ENCODE measurements at places on chromosomes 3 and 15. TPM values are rescaled to one million over a fixed set of nuclear protein-coding genes. Genes with fewer than 3 reads are reported as not detected.
A peak's percentile ranks its signal among the peaks of the same experiment; 100 is the strongest.

COL8A1 gene
- 10.5 TPM for total RNA-seq

TRAT1 gene
- not detected for total RNA-seq

GUCA1C gene
- not detected for total RNA-seq

GOLGA6A gene
- not detected for total RNA-seq

JAGN1 gene
- 73.0 TPM for total RNA-seq

EHHADH gene
- 6.4 TPM for total RNA-seq

GOLGA8R gene
- total RNA-seq: 2.9 TPM

TM4SF18 gene
- 0.82 TPM for total RNA-seq

PP2D1 gene
- total RNA-seq: not detected

GOLGA6L7 gene
- total RNA-seq: not detected

UROC1 gene
- not detected for total RNA-seq

DNA sequence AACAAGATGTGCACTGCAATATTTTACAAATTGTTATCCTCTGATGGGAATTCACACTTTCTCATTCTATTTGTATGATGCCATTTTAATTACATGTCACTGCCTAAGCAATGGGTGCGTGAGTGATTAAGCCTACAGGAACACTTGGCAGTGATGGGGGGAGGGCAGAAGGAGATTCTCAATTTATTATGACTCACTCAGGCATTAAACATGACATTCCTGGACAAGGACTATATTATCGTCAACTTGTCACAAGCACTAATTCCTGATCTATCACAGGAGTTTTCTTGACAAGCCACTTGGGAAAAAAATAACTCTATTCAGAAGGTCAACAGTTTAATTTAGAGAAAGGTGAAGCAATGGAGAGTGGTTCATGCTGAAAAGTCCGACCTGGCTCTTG lies 556.8 kb downstream of the NSUN3 start:
- no peak overlapping the region for H3K4me3 ChIP-seq
- H3K27ac ChIP-seq: no peak overlapping the region
- no peaks in the 10 kb centered on the region for H3K27me3 ChIP-seq
- DNase-seq: no peak
- no peaks in the 10 kb centered on the region for H3K4me1 ChIP-seq

- no peaks in the 10 kb centered on the region for H3K4me1 ChIP-seq
- H3K36me3 ChIP-seq: no peaks in the 10 kb centered on the region
Observed at GRCh38 chr3:129417326-129417725, 11.1 kb downstream of the EFCAB12 start.

DNA sequence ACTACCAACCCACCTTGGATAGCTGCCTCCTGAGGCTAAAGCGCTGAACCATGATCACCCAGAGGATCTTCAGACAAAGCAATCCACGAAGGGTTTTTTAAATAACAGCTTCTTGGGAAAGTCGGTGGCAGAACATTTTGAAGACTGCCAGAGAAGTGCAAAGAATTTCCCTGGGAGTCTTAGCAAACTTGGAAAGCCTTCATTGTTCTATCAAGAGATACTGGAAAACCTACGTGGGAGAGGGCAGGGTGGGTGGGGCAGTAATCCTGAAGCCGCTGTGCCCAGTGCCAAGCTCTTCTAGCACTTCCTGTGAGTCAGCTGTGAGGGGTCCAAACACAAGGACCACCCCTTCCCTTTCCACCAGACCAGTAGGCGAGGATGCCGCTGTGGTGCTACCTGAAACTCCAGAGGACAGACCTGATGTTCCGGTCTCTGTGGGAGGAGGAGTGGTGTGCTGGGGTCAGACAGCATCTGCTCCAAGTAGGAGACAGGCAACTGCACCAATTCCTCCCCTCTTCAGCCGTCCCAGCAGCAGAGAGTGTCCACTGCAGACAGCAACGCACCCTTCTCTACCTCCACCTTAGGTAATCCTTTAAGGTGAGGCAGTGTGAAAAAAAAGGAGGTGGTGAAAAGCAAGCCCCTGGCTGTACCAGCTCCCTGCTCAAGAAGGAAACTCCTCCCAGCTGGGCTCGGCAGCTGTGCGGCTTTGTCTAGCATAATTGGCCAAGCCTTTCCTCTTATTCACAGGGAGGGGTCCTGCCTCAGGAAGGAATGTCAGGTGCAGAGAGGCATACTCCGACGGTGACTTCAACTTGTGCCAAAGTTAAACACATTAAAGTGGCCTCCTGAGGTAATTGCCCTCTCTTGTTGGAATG lies 99.0 kb downstream of the TMCC1 start:
- no peak overlapping the region for H3K4me3 ChIP-seq
- DNase-seq: peak; percentile 61
- H3K27me3 ChIP-seq: no peaks in the 10 kb centered on the region
- H3K4me1 ChIP-seq: peaks cover 23% of the 10 kb centered on the region
- peak overlapping the region; percentile 47 for H3K27ac ChIP-seq

GRCh38 chr3:134068429-134068828 lies 38.7 kb upstream of the SLCO2A1 start:
- no peaks in the 10 kb centered on the region for H3K4me1 ChIP-seq
- H3K4me3 ChIP-seq: no peak overlapping the region
- H3K27me3 ChIP-seq: no peaks in the 10 kb centered on the region
- no peak for DNase-seq
- H3K27ac ChIP-seq: no peak overlapping the region
- H3K36me3 ChIP-seq: no peaks in the 10 kb centered on the region

DNA sequence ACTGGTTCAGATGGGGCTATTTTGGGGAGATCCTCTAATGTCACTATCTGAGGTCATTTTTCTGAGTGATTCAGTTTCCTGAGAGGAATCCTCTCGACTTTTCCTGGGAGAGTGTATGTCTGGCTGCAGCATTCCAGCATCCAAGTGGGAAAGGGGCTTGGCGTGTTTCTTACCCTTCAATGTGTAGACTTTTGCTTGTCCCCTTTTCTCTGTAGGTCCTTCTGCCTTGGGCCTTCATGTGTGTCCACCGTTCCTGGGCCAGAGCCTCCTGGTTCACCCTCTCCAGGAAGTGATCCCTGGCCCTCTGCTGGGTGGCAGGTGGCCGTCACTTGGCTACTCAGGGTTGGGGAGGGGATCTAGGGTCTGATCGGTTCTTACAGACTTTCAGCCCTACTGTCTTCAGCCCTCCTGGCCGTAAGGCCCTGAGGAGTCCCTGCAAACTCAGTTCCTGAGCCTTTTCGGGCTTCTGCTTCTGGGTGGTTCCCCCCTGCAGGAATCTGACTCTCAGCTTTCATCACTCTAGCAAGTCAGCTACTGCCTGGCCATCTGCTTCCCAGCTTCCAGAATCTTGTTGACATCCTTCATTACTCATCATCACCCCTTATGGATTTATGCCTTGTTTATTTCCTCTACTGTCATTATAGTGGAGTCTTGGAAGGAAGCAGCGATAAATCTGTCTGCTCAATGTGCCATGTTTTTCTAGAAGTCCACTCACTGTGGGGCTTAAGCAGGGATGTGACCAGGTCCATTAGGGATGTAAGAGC lies 36.5 kb downstream of the GOLGA6L10 start:
- no peak overlapping the region for H3K4me3 ChIP-seq
- no peak overlapping the region for H3K27ac ChIP-seq
- no peaks in the 10 kb centered on the region for H3K4me1 ChIP-seq
- no peak for DNase-seq
- H3K36me3 ChIP-seq: no peaks in the 10 kb centered on the region

DNA sequence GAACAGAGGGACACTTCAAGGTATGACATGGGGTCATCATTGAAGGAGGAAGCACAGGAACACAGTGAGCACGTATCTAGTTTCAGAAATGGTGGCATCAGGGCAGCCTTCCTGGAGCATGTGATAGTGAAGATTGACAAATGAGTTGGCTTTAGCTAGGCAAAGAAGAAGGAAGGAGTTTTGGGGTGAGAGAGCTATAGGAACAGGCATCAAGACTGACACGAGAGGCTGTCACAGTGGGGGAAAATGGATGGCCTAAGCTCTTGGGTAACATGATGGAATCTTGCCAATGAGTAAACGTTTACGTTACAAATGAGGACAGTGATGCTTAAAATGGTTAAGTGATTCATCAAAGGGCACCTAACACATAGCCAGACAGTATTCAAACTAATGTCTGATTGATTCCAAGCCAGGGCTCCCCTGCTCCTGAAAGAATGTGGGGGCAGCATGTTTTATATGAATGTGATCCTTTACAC lies 23.1 kb upstream of the GPR171 start:
- no peak for DNase-seq
- no peaks in the 10 kb centered on the region for H3K36me3 ChIP-seq
- no peaks in the 10 kb centered on the region for H3K27me3 ChIP-seq
- no peak overlapping the region for H3K4me3 ChIP-seq
- H3K27ac ChIP-seq: peak overlapping the region; percentile 26
- no peaks in the 10 kb centered on the region for H3K4me1 ChIP-seq

- DNase-seq: no peak
- no peak overlapping the region for H3K4me3 ChIP-seq
- H3K27ac ChIP-seq: no peak overlapping the region
- H3K27me3 ChIP-seq: peaks cover 10% of the 10 kb centered on the region
Observed at GRCh38 chr15:96700555-96700954, 370.1 kb downstream of the NR2F2 start.

DNA sequence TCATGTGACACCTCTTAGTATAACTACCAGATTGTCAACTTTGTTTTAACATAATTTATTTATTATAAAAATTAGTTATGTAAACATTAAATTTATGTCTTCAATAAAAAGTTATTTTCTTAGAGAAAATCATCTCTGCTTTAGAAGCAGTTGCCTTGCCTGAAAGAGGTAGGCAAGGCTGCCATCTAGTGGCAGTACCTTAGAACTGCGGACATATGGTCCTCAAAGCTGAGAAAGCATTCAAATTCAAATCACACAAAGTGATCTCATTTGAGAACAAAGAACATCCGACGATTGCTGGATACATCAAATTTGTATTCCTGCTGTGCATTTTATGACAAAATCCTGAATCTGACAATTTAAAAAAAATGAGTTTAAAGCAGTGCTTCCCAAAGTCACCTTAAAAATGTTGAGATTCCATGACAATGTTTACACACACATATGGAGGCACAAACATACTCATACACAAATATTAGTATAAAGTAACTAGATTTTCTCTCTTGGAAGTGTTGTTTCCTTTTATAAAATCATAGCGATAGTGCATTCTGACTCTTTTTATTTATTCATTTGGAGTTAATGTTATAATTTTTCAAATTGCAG lies 617.4 kb downstream of the CADM2 start:
- no peak overlapping the region for H3K4me3 ChIP-seq
- peak; percentile 42 for DNase-seq
- H3K4me1 ChIP-seq: no peaks in the 10 kb centered on the region
- H3K27ac ChIP-seq: no peak overlapping the region
- H3K27me3 ChIP-seq: no peaks in the 10 kb centered on the region
- H3K36me3 ChIP-seq: no peaks in the 10 kb centered on the region

DNA sequence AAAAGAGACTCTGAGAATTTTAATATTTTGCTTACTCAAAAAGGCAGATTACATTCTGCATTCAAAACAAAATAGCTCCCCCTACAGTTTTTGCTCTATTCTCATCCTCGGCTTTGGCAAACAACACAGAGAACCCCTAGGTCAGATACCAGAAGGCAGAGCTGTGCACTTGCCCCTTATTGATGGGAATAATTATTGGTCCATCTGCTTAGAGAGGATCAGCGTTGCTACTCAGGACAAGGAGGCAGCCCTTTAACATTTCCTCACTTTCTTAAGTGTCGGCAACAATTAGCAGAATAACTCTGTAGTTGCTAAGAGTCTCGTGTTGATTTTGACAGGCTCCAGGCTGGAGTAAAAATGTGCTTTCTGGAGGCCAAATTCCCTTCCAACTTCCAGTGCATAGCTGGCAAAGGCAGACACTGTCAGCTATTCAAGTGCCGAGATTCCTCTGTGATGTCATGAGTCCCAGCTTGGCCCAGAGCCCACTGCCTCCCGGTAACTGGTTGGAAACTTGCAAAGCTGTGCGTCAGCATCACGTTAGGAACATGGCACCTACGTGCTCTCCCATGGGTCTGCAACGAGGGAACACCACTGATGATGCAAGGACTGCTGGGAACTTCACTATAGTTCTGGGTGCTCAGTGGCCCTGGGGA lies 482.7 kb upstream of the ADAMTS9 start:
- DNase-seq: peak; percentile 76
- no peak overlapping the region for H3K4me3 ChIP-seq
- H3K36me3 ChIP-seq: no peaks in the 10 kb centered on the region
- peaks cover 9% of the 10 kb centered on the region for H3K4me1 ChIP-seq
- no peaks in the 10 kb centered on the region for H3K27me3 ChIP-seq

DNA sequence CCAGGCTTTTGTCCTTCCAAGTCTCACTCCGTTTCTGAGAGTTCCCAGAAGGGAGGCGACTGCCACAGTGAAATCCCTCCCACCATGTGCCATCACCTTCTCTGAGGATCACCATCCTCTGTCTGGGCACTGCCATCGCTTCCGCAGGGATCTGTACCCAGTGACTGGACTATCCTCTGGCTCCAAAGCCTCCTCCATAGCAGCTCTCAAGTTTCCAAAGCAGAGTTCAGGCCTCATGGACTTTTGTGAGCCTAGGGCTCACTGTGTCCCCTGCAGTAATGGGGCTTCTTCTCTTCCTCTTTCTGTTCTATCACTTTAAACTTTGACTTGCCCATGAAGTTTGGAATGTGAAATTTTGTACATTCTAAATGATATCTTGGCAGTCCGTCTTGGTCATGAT lies 63.9 kb downstream of the TIPARP start:
- no peaks in the 10 kb centered on the region for H3K27me3 ChIP-seq
- no peaks in the 10 kb centered on the region for H3K36me3 ChIP-seq
- no peak for DNase-seq
- H3K4me3 ChIP-seq: no peak overlapping the region
- no peak overlapping the region for H3K27ac ChIP-seq
- H3K4me1 ChIP-seq: no peaks in the 10 kb centered on the region

- H3K36me3 ChIP-seq: no peaks in the 10 kb centered on the region
- H3K4me1 ChIP-seq: no peaks in the 10 kb centered on the region
- no peak for DNase-seq
- no peak overlapping the region for H3K4me3 ChIP-seq
- H3K27me3 ChIP-seq: peaks cover 87% of the 10 kb centered on the region
Observed at GRCh38 chr3:158086361-158086760, 19.9 kb downstream of the SHOX2 start.

DNA sequence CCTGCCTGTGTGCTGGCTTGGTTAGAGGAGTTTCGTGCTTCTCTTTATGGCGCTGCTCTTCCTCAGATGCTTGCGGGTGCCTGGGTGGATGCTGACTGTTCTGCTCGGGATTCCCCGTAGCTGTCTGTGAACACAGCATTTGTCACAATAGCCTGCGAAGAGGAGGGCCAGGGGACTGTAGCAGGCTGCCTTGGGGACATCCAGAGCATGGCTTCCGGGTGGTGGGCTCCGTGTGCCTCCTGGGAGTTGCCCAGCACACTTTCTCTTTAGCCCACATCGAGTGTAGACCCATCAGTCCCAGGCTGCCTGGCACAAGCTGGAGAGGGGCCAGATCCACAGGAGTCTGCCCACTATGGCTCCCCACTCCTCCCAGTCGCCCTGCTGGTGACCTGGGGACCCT lies 22.4 kb downstream of the LRRK1 start:
- H3K27me3 ChIP-seq: no peaks in the 10 kb centered on the region
- H3K4me1 ChIP-seq: no peaks in the 10 kb centered on the region
- DNase-seq: no peak
- H3K4me3 ChIP-seq: no peak overlapping the region
- H3K27ac ChIP-seq: no peak overlapping the region

- H3K36me3 ChIP-seq: no peaks in the 10 kb centered on the region
- DNase-seq: peak; percentile 72
- no peaks in the 10 kb centered on the region for H3K27me3 ChIP-seq
- H3K4me3 ChIP-seq: no peak overlapping the region
- H3K4me1 ChIP-seq: no peaks in the 10 kb centered on the region
Observed at GRCh38 chr3:127052121-127052561, 69.2 kb downstream of the PLXNA1 start.

GRCh38 chr3:126696701-126697267 lies 7.3 kb upstream of the CHCHD6 start:
- H3K27me3 ChIP-seq: peaks cover 53% of the 10 kb centered on the region
- H3K36me3 ChIP-seq: no peaks in the 10 kb centered on the region
- DNase-seq: no peak
- H3K4me1 ChIP-seq: no peaks in the 10 kb centered on the region
- no peak overlapping the region for H3K4me3 ChIP-seq
